ENCODE measurements at places on chromosomes 16 and 17.

DNA sequence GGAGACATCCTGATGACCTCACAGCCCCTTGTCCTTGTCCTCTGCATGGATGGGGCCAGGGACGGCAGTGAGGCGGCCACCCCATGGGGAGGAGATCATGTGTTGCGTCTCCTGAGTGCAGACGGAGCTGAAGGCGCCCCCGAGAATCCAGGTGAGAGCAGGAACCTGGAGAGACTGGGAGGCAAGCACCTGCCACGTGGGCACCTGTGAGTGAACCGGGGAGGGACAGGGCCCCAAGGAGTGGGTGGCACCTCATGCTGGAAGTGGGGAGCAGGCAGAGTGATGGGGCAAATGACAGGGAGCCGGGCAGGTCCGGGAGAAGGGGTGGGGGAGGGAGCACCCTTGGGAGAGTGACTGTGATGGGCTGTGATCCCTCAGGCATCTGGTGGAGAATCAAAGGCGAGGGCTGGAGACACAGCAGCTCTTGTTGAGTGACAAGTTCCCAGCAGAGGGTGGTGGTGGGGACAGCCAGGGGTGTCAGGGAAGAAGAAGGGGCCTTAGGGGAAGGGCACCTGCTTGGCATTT lies 174.3 kb upstream of the CHMP6 start:
- peak; percentile 59 for DNase-seq

DNA sequence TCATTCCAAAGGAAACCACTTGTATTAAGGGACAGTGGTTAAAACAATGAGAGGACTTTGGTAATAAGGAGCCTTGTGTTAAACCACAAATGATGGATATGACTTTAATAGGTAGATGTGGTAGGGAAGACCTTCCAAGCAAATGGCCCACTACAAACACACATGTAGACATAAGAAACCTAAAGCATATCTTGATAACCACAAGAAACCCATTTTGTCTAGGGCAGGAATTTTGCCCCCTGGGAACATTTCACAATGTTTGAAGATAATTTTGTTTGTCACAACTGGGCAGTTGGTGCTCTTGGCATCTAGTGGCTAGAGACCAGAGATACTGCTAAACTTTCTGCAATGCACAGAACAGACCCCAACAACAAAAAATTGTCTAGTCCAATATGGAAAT lies 25.8 kb downstream of the KCNJ2 start:
- DNase-seq: no peak

GRCh38 chr16:28534542-28535373 lies 4.0 kb downstream of the NUPR1 start:
- no peak for DNase-seq

- no peak for DNase-seq
These were observed 3.4 kb upstream of the THUMPD1 start for GRCh38 chr16:20744922-20745440.

DNA sequence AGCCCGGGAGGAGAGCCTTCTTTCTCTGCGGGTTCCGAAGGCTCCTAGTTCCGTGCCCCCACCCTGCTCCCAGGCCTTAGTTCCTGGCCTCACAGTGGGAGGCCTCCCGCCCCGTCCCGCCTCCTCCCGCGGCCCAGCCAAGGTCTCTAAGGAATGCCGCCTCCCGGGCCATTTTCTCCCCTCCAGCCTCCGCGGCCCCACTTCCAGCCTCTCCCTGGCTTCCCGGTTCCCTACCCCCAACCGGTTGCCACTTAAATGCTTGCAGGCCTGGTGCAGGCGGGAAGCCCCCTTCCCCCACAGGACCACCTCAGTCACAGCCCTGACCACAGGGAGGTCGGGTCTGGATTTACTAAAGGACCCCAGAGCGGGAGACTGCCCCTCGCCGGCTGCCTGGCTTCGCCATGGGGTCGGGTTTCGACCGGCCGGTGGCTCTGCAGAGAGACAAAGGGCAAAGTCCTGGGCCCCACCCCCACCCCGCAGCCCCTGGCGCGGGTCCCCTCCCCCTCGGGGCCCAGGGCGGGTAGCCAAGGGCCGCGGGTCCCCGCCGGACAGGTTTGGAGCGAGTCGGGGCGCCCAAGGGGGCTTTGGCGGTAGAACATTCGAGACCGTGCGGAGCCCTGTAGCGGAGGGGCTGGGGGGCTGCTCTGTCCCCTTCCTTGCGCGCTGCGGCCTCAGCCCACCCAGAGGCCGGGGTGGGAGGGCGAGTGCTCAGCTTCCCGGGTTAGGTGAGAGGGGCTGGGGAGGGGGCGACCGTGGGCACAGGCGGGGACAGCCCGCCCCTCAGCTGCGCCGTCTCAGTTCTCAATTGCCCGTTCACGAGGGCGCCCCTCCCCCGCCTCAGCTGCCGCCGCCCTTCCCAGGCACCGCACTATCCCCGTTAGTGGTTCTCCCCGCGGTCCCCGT lies 16.4 kb downstream of the IGF2BP1 start:
- DNase-seq: no peak

DNA sequence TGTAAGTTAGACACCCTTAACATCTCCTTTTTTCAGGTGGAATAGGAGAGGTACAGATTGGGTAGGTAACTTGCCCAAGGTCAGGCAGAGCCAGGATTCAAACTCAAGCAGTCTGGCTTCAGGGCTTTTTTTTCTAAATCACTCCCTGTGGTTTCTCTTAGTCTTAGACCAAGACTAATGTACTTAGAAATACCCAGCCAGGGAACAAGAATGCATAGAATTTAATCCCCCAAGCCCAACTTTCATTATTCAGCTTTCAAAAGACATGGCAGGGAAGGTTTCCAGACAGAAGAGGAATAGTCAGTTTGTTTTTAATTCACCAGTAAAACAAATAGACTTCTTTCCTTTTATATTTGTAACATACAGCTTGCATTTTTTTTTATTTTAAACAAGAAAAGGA lies 305.2 kb upstream of the RBFOX1 start:
- no peak for DNase-seq

DNA sequence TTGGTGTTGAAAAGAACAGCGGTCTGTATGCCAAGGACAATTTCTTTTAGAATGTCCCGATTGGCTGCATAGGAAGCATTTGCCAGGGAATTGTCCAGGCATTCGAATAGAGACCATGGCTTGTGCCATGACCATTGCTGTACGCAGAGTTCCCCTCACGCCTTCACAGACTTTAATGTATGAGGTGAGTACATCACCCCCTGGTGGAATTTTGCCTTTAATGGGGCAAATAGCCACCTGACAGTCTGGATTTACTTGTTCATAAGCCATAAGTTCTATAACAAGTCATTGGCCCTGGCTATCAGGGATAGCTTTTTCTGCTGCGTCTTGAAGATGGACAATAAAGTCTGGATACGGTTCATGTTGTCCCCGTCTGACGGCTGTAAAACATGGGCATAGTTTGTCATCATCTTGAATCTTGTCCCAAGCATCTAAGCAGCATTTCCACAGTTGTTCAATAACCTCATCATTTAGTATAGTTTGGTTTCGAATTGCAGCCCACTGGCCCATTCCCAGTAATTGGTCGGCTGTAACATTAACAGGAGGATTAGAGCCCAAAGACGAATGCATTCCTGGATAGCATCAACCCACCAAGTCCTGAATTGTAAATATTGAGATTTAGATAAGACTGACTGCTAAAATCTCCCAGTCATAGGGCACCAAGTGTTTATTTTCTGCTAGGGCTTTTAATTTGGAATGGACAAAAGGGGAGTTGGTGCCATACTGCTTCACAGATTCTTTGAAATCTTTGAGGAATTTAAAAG lies 67.7 kb upstream of the ARL4D start:
- no peak for DNase-seq

- DNase-seq: no peak
These were observed 95.9 kb downstream of the RPTOR start for GRCh38 chr17:80640366-80641084.

Data from activated effector memory CD4-positive, alpha-beta T cell treated with anti-CD3 and anti-CD28 coated beads, Interleukin-2, amount 50 U/mL, for 16 hours (primary cell).